NCI-H1694 (cell line): ENCODE measurements at places on chromosomes 2 and 18.

DNA sequence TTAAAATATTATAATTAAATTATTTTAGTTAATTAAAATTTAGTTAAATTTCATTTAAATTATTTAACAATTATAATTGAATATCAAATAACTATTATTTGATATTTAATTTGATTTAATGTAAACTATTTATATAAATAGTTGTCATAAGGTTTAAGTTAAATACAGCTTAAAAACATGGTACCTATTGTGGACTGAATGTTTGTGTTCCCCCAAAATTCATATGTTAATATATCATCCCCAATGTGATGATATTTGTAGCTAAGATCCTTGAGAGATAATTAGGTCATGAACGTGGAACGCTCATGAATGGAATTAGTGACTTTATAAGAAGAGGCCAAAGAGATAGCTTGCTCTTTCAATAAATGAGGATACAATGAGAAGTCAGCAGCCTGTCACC, 505.7 kb upstream of the LRATD1 start:
- DNase-seq, result no peak

GRCh38 chr2:139759000-139759505, 978.9 kb upstream of the NXPH2 start:
- DNase-seq, result no peak

GRCh38 chr2:121128741-121129659, 156.0 kb downstream of the TFCP2L1 start:
- no peak for DNase-seq

DNA sequence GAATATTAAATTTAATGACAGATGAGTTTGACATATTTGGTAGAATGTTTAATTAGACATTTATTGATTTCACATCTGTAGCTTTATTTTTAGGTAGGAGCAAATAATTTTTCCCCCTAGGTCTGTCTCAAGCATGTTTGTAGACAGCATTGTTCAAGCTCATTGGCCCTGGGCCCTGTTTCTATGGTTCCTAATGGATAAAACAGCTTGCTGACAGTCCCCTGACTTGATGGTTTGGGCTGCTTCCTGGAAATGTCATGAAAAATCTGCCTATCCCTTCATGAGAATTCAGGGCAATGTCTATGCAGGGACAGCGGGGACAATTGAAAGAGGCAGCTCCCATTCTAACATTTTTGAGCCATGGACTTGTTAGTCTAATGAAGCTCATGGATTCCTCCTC, 14.6 kb upstream of the MEP1B start:
- DNase-seq, result peak; percentile 88

DNA sequence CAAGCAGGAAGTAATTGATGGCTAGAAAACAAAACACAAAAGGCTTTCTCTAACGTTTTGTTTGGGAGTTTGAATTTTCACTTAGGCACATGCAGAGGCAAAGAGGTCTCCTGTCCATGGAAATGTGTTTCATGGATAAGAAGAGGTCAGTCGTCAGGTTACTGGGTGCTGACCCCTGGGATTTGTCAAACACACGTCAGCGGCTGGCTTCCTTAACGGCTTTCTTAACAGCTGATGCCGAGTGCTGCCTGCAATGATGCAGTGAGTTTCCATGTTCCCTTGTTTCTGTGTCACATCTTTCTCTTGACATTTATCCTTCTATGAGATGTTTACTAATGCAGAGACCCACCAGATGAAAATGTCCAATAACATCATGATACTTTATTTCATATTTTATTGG, 31.7 kb downstream of the GPR39 start:
- DNase-seq, result no peak

- DNase-seq, result no peak
Observed at GRCh38 chr2:98634406-98635092, 26.2 kb downstream of the UNC50 start.

- no peak for DNase-seq
Observed at GRCh38 chr2:460861-461260, 173.0 kb upstream of the ALKAL2 start.

DNA sequence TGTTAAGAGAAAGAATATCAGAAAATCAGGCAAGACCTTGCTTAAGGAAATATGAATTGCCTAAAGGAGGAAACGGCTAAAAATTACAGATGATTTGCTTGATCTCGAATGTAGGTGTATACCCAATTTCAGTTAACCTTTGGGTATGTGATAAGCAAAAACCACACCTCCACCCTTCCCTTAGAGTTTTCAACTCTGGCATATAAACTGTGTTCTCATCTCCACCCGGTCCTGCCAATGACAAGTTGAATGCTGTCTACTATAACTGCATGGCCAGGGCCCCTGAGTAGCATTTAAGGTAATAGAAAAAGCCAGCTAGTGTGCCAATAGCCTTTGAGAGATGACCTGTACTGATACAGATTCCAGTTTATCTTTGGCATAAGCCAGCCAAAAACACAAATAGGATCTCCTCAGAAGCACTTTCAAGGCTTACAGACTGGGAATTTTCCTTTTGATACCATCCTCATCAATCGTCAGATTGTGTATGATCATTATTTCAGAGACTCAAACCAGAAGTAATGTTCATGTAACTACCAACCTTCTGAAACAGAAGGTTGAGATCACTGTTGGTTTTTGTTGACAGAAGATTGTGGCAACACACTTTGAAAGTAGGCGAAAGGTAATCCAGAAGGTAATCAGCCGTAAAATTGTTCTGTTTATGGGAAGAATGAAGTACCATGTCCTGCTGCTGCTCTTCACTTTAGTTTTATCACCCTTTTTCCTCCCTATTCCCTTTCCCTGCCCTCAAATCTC, 163.1 kb downstream of the GFPT1 start:
- peak; percentile 31 for DNase-seq

GRCh38 chr2:101121174-101121573, 30.0 kb downstream of the TBC1D8 start:
- no peak for DNase-seq

DNA sequence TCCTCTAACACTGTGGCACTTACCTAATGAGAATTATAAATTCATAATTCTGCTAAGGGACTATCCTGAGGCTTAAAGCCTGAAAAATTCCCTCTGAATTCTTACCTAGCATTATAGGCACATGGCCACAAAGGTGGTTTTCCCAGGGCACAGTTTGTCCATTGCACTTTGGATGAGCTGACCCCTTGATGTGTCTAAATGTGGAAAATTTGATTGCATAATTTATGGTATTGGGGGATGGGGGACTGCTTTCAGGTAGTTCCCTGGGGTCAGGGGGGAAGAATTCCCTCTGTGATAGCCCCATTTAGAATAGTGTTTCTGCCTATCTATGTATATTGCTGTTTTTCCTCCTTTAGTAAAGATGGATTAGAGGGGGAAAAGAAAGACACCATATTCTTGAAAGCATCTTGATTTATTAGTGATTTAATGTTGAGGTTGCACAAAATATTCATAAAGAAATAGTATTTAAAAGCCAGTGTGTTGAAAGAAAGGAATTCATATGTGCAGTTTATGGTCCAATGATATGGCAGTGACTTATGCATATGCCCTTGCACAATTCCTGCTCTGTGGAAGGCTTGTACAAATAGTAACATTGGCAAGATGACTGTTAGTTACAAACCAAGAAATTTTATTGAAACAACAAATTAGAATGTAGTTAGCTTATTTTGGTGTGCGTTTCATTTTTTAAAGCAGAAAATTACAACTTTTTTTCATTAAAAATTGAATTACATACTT, 8.7 kb upstream of the HTR2B start:
- no peak for DNase-seq

DNA sequence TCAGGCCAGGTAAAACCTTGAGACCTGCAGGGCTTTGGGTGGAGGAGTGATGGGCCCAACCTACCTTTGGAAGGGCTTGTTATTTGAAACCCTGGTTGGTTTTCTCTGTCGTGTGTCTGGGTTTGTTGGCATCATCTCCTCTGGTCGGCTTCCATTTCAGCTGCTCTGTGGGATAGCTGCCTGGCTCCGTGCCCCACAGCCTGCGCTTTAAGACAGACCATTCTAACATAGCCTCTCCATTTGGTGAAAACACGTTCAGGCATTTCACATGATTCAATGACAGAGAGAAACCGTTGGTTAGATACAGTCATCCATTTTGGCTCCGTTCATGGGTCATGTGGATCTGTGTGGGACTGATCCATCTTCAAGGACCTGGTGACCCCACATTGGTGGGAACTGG, 37.0 kb upstream of the LYPD6B start:
- no peak for DNase-seq

GRCh38 chr18:24227977-24228666, 89.3 kb downstream of the CABYR start:
- no peak for DNase-seq

- no peak for DNase-seq
Observed at GRCh38 chr2:217753460-217754200, 249.2 kb downstream of the TNS1 start.

DNA sequence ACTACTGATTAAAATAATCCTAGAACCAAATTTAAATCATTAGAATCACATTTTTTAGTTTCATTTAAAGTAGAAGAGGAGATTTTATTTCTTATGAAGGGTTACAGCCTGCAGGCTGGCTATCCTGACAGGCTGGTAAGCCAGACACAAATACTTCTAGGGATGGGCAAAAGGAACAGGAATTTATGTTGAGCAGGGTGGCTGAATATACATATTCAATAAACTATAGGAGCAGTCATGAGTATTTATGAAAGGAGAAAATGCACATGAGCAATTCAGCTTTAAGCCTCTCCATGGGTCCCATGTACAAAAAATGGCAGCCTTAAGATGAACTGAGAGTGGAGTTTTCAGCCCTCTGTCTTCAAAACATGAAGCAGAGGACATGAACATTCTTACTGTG, 182.4 kb downstream of the CTNNA2 start:
- DNase-seq, result no peak

DNA sequence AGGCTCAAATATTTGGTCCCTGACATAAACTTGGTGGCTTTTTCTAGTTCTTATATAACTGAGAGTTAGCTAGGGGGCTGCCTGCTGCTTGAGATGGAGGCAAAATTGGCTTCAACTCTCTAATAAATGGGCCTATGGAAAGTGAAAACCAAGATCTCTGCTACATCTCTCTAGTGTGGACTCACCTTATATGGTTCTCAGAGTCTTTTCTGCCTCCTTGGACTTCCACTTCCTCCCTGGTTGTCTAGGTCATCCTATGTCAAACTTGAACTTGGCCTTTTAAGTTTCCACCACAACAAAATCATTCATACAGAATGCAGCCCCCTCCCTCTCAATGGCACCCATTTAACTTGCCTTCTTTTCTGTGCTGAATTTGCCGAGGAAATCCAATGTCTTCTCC, 23.9 kb upstream of the ARHGAP25 start:
- no peak for DNase-seq

DNA sequence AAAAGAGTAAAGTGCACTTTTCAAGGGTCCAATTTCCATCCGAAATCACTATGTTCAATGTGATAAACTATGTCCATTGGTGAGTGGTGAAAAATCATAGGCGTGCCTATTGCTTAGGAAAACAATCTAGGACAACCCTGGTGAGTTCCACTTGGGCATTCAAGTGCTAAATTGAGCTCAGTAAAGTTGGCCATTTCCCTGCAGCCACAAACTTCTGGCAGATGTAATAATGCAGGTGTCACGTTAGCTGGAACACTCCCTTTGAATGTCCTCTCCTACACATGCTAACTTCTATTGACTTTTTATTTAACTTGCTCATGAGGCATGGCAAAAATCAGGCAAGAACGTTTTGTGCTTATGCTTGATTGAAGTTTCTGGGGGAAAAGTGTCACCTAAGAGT, 67.1 kb downstream of the CPS1 start:
- no peak for DNase-seq

GRCh38 chr2:233976087-233976486, 58.9 kb downstream of the TRPM8 start:
- no peak for DNase-seq

DNA sequence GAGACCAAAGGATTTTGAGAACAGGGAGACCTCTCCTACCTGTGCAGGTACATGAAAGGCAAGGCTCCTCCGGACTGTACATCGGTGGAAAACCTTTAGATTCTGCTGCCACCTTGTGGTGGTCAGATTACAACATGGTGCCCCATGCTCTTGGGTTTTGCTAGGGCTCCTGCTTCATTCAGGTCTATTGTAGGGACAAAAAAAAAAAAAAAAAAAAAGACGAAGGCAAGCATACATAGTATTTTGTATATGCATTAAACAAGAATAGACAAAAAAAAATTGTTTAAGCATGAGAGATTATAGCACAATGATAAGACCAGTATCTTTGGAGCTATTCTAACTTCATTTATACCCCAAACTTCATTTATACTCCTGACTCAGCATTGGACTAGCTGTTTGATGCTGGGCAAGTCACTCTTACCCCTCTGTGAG, 27.4 kb upstream of the SPR start:
- DNase-seq, result peak; percentile 69

- no peak for DNase-seq
Observed at GRCh38 chr2:135186054-135186453, 134.0 kb downstream of the RAB3GAP1 start.

- no peak for DNase-seq
Observed at GRCh38 chr2:234249873-234250272, 199.4 kb downstream of the SPP2 start.

DNA sequence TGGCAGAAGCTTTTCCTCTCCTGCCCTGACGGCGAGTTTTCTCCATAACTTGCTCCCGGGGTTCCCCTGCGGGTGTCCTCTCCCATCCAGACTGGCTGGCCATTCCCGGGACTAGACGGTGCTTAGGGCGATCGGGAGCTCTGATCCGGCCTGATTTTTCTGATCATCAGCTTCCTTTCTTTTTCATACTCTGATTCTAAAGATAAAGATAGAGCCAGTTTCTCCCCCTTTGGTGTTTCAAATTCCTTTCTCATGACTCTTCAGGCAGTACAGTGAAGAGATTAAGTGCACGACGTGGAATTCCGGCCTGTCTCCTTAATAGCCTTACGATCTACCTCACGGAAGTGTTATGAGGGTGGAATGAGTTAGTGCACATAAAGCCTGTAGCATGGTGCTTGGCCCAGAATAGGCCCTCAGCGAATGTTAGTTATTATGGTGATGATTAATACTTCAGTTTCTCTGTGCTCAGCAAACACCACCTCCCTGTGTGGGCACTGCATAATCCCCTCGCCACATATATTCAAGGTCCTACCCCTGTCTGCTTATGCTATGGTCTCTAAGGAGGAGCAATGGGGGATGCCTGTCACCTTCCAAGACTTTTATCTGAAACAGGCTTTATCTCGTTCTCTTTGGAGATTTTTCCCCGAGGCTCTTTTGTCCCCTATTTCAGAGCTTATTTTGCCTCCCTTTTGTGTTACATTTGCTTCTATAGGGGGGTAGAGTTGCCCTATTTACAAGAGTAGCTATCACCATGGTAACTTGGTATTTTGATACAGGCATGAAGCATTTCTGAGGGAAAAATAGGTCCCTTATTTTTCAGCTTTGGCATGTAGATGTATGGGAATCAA, 254.8 kb downstream of the CDH2 start:
- DNase-seq, result no peak

DNA sequence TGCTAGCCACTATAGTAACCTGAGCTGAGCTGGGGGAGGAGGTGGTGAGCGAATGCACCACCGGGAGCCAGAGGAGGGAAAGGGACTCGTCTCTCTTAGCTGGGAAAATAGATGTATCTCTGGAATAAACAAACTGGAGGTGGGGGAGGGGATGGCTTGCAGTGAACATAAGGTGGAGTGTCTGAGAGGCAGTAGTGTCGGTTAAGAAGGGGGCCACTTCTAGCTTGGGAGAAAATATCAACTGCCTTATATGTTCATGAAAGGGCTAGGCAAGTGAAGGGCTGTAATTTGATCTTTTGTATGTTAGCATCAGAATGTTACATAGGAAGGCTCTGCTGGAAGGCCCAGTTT, 2.2 kb downstream of the SETBP1 start:
- no peak for DNase-seq

- DNase-seq, result peak; percentile 70
Observed at GRCh38 chr2:173567493-173567892, 212.8 kb downstream of the CDCA7 start.
